NCI-H1092 (cell line): ENCODE measurements at places on chromosomes 4 and X.

GRCh38 chr4:8025668-8026067, 86.0 kb upstream of the AFAP1 start:
- DNase-seq = no peak

DNA sequence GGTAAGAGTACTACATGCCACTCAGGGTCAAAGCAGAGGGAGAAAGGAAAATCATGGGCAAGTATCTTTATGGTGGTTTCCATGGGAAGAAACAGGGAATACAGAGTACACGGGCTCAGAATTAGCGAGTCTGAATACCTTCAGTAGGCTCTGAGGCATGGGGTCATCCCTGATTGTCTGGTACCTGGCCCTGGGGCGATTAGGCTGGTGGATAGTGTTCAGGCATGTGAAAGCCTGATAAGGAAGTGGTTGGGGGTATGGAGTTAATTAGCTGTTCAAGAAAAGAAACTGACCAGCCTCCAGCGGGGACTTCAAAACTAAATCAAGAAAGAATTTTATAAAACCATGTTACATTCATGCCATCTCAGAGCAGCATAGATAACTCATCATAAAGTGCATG, 518.8 kb downstream of the RAB28 start:
- no peak for DNase-seq

DNA sequence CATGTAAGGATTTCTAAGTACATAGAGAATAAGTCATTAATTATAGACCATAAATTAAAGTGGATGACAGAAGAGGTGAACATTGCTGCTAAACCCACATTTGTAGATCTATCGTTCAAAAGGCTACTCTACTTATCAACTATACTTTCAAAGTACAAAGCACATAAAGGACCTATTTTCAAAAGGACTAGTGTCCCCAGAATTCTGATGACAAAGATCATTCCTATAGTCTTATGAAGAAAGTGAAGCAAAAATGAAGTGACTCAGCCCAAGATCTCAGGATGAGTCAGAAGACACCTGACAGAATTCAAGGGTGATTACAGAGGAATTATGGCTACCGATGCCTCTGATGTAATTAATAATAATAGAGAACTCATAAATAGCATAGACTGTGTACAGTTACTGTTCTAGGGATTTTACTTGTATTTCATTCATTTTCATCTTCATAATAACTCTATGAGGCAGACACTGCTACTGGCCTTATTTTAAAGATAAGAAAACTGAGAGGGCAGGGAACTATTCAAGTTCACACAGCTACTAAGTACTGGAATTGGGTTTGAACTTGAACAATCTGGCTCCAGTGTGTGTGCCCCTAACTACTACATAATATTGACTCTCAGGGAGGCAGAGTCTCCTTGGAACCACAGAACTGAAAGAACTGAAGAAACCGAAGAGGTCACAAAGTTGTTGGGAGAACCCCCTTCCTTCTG, 17.1 kb downstream of the USP46 start:
- DNase-seq = no peak

DNA sequence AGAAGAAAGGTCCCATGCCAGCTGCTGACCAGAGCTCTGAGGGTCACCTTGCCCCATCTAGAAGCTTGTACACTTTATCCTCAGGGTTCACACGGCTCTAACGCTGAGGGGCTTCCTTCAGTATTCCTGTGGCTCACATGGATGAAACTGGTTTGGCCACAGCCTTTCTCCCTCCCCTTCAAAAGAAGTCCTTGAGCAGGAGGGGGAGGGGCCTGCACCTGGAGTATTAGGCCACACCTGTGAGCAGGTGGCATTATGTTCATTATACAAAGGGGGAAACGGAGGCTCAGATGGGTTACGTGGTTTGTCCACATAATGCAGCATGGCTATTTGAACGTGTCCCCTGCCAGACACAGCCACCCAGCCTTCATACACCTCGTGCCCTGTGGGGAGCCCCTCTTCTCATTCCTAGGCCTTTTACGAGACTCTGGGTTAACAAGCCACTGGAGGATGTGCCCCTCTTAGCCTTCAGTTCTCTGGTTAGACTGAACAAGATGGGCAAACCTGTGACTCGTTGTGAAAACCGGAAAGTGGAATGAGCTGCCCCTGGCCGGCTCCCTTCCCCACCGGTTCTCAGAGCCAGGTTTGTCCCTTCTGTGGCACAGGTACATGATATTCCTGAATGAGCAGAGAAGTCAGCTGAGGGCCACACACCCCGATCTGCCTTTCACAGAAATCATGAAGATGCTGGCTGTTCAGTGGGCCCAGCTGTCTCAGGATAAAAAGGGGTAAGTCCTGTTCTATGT, 27.2 kb upstream of the JAKMIP1 start:
- DNase-seq = no peak

DNA sequence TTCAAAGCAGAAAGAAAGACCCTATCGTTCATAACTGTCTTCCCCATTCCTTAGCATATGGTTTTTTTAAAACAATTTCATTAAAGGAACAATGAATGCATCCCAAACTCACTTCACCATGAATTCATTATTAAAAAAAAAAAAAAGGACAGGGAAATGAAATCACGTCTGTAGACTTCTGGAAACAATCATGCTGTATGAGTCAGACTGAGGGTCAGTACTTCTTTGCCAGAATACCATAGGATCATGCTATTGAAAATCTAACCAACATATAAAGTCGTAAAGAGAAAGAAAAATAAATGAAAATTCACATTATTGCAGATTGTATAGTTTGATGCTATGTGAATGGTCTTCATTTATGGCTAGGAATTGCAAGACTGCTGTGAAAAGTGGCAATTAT, 144.4 kb downstream of the PCDH18 start:
- no peak for DNase-seq
